ENCODE measurements at places on chromosomes 11 and 22.

GRCh38 chr22:48153726-48154125 lies 1391.3 kb downstream of the TBC1D22A start:
- no peak for DNase-seq

- no peak for DNase-seq
Observed at GRCh38 chr22:29346659-29347058, 31.2 kb upstream of the RASL10A start.

- DNase-seq: peak; percentile 98
Observed at GRCh38 chr22:37904572-37905533, 1.2 kb upstream of the MICALL1 start.

GRCh38 chr22:28441720-28442263 lies 237.8 kb downstream of the TTC28 start:
- no peak for DNase-seq

GRCh38 chr11:3807909-3808860 lies at the start of gene PGAP2:
Gene PGAP2, plus strand, starts transcription at chr11:3808560. Its CDS starts 2,700 bp downstream, at chr11:3811260.
- peak; percentile 49 for DNase-seq

DNA sequence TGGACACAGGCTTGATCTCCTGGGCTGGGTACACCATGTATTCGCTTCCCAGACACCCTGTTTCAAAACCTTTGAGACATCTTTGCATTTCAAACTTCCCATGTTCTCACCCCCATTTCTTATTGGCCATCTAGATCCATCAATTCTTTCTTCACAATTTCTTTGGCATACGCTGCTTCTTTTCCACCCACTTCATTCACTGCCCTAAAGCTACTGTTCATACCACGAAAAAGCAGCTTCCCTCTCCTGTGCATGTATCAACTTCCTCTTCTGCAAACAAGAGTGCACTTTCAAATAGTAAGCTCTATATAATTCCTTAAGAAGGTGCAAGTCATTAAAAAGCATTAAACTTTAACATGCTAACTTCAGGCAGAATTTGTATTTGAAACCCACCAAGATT lies 21.4 kb downstream of the UVRAG start:
- DNase-seq: no peak

DNA sequence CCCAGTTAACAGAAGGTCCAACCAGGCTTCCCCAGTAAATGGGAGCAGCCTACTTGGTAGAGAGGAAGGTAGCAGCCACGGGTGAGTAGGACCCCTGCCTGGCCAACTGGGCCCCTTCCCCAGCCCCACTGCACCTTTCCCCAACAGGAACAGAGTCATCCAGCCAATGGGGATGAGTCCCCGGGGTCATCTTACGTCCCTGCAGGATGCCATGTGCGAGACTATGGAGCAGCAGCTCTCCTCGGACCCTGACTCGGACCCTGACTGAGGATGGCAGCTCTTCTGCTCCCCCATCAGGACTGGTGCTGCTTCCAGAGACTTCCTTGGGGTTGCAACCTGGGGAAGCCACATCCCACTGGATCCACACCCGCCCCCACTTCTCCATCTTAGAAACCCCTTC lies 6.6 kb downstream of the RIC8A start:
- no peak for DNase-seq

- DNase-seq: peak; percentile 92
Observed at GRCh38 chr11:24312464-24313238, 184.2 kb upstream of the LUZP2 start.

DNA sequence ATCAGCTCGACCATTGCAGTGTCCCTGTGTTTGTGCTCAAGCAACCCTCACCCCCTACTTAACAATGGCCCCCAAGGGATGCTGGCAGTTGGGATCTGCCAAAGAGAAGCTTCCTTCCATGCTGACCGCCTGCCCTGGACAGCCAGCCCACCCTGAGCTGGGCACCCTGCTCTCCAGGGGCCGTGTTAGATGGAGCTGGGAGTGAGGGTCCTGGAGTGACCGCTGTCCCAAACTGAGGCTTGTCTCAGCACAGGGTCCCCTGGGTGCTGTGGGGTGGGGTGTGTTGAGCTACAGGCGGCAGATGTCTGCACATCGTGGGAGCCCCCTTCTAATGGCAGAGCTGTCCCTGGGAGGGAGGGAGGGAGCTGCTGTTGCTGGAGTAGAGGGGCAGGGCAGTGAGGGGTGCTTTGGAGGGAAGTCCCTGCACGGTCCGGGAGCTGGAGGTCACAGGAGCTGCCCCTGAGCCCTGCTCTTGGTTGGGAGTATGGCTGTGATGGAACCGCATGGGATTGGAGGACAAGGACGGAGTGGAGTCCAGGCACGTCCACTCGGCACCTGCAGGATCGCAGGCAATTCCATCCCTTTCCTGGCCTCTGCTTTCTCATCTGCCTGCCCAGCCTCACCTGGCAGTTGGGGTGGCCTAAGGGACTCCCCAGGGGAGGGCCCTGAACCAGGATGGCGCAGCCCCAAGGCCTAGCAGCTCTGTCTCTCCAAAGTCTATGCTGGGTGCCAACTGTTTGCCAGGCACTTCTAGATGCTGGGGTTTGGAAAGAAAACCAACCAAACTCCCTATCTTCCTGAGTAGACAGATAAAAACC lies 126.3 kb downstream of the ARHGAP8 start:
- no peak for DNase-seq

DNA sequence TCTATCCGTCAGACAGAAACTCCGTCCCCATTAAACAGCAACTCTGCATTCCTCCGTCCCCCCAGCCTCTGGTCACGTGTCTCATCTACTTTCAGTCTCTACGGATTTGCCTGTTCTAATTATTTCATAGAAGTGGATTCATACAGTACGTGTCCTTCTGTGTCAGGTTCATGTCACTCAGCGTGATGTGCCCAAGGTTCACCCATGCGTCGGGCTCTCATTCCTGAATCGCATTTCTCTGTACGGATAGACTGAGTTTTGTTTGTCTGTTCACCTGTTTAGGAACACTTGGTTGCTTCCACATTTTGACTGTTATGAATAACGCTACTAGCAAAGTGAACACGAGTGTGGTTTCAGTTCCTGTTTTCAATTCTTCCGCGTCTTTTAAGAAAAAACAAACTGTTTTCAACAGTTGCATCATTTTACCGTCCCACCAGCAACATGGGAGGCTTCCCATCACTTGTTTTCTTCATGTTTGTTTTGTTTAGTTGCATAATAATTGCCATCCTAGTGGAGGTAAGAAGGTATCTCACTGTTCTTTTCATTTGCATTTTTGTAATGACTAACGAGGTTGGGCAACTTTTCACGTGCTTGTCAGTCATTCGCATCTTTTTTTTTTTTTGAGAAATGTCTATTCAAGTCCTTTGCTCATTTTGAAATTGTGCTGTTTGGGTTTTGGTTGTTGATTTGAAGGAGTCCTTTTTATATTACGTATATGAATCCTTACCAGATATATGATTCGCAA lies 8.9 kb upstream of the NLRP6 start:
- no peak for DNase-seq

DNA sequence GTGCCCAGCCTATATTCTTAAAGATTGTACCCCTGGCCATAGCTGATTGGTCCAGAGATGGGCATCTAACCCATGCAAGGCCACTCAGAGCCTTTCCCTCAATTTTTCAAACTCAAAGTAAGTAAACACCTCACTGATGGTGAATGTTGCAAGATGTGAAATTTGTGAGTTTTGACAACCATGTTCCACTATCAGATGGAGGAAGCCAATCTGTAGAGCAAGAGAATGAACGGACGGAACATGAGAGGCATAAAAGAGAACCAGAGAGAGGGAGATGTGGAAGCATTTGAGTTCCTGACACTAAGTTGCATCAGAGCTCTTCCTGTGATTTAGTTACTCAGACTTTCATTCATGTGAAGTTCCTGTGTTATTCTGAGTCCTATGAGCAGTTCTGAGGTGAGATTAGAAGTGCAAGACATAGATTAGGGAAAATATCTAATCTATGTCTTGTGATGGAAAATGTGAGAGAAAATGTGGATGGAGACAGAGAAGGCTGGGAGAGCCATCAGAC lies 73.3 kb downstream of the PRSS23 start:
- DNase-seq: no peak

DNA sequence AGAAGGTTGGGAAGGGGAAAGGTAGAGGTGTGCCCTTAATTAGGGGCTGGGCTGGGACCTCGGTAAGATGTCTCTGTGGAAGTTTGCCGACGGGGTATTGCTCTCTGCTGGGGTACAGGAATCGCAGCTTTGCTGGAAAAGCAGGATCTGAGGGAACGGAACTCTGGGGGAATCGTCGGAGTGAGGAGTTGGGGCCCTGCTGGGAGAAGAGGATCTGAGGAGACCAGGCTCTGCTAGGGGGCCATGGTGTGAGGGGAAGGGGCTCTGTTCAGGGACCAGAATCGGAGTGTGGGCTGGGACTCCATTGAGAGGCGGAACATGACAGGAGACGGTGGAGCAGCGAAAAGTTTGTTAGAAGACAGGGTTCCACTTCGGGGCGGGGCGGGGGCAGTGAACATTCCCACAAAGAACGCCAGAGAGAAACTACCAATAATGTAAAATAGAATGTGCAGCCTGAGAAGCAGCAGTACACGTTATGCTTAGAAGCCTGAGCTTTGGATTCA lies 456 bp downstream of the AAMDC start:
- peak; percentile 32 for DNase-seq

DNA sequence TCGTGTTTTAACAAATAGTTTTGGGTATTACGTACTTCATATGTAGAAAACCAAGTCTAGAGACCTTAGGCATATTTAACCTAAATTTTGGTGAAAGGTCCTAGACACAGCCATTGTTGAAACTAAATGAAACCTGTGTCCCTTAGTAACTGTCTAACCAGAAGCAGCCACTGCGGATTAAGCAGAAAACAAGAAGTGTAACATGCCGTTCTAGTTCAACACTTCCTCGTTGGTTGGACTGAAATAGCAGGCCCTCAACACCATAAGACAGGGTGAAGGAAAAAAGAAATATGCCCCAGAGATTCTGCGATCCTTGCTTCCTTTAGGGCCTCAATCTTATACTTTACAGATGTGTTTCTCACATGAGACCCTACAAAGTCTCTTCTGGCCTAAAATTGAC lies 2.0 kb downstream of the NAA40 start:
- DNase-seq: no peak

DNA sequence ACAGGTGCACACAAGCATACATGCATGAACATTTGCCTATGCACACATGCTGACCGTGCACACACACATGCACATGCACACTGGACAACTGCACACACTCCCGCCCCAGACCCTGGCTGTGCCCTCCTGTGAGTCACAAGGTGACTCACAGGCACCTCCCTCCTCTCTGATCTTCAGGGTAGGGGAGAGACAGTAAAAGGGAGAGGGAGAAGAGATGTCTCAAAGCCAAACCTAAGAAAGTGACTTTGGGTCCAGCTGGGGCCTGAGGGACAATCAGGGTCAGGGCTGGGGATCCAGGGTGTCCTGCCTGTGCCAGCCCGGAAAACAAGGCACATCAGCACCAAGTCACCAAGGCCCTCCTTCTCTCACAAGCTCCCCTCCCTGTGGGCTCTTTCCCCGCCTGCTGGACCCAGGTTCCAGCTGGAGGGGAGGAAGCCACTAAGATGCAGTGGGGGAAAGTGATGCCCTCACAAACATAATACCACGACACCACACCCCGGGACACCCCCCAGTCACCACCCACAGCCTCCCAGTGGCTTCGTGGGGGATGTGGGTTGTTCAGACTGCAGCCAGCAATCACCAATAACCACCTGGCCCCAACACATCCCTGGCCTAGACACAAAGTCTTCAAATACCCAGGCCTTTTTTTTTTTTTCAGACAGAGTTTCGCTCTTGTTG lies 39.3 kb downstream of the PDGFB start:
- peak; percentile 45 for DNase-seq

DNA sequence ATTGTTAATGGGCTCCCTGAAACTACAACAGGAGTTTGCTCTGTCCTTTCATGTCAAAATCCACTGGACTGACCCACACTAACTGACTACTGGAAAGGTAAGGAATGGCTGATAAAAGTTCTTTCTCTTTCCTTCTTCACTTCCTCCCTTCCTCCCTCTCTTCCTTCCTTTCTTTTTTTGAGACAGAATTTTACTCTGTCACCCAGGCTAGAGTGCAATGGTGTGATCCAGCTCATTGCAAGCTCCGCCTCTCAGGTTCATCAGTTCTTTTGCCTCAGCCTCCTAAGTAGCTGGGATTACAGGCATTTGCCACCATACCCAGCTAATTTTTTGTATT lies 85.2 kb downstream of the IGLL1 start:
- no peak for DNase-seq

GRCh38 chr11:43992834-43993637 lies 50.6 kb downstream of the C11orf96 start:
- no peak for DNase-seq

DNA sequence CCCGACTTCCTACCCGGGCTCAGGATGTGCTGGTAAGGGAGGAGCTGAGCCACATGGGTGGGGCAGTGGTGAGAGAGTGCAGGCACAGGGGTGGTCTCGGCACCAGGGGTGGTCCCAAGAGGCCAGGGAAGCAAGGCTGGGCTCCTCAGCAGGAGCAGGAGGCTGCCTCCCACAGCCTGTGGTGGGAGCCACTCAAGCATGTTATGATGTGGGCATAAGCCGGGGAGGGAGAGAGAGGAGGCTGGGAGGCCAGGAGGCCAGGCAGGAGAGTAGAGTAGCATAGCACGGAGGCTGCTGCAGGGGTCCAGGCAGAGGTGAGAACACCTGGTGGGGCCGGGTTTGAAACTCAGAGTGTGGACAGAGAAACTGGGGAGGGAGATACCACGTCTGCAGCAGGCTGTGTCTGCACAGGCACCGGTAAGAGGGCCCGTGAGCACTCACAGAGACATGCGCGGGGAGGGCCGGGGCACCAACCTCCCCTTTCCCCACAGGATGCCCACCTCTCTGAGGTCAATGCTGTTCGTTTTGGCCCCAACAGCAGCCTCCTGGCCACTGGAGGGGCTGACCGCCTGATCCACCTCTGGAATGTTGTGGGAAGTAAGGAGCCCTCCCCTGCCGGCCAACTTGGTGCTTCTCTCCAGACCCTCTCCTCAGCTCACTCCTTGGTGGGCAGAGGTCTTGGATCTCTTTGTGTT lies 10.7 kb downstream of the ATG16L2 start:
- no peak for DNase-seq

DNA sequence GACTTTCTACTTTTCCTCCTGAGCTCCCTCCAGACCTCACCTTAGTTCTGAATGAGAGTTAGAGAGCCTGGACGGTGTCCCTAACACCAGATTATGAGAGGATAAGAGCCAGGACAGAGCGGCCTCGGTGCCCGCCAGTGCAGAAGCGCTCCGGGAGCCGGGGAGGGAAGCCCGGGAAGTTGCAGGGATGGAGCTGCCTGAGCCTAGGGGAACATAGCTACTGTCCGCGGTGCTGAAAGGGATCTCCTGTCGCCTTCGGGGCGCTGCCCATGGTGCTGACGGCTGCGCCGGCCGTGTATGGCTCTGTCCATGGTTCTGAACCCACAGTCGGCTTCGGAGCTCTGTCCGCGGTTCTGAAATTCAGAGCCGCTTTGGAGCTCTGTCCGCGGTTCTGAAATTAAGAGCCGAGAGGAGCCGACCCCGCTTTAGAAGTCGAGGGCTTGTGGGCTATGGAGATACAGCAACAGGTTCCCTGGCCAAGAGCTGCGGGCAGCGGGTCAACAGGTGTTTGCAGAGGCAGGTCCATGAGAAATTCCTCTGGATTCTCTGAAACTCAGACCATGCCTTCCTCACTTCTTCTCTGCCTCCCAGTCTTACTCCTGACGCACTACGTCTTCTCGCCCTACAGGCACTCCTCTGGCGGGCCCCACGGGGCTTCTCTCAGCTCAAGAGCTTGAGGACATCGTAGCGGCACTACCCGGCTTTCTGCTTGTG lies 814 bp downstream of the NPAS4 start:
- DNase-seq: peak; percentile 67

GRCh38 chr11:108960501-108960900 lies 295.6 kb downstream of the DDX10 start:
- no peak for DNase-seq

GRCh38 chr11:66371627-66372415 lies at the start of gene SLC29A2:
Gene SLC29A2, minus strand, starts transcription at chr11:66371760. Its CDS starts 169 bp downstream, at chr11:66371591.
- no peak for DNase-seq

GRCh38 chr11:122723576-122723975 lies 68.1 kb downstream of the UBASH3B start:
- peak; percentile 51 for DNase-seq

GRCh38 chr11:8624698-8625097 lies 30.7 kb upstream of the STK33 start:
- DNase-seq: no peak
